ENCODE measurements at places on chromosomes 2 and 18.

GRCh38 chr2:121664713-121665112 lies 15.5 kb upstream of the CLASP1 start:
- no peak for DNase-seq

DNA sequence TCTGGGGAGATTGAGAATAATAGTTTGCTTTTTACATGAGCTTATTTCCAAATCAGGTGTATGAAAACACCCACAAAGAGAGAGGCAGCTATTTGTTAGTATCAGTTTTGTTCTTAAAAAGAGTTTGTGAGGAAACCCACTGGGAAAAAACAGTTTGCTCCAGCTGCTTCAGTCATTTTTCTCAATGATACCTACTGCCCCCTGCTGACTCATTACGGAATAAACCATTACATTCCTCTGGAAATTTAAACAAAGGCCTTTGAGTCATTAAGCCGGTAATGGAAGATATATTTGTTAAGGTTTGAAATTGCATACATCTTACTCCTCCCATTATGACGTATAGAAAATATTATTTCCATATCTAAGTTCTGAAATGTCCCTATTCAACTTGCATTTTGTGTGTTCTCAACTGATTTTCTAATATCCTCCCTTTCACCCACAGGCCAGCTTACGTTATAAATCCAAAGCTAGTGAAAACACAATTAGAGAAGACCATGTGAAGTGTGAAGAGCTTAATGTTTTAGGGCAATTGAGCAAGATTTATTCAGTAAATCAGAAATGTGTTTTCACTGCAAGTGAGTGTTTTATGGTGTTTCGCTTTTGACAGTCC lies 761.6 kb downstream of the DSC3 start:
- no peak for DNase-seq

DNA sequence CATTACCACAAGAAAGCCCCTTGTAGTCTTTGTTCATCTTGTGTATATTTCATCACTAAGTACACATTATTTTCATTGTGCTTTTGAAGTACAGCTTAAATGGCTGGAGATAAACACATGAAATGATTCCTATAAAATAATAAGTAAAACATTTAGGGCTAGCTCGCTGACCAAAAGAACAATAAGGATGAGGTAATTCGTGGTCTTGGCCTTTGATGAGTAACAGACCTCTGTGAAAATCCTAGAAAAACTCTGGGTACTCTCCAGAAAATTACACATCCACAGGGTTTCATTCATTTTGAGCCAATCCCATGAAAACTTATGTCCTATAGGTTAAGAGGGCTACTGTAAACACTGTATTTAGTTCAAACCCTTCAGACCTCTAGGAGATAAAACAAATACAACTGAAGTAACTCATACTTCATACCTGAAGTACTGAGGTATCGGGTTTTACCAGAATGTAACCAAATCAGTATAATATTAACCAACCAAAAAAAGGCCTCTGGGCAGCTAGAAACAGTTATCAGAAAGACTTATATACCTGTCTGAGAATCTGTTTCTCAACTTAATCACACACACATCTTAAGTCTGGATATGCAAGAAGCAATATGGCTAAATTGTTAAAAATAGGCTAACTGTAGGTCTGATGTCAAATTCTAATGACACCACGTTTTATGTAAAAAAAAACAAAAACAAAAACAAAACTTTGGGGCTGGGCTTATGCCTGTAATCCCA lies 31.0 kb downstream of the CFAP36 start:
- no peak for DNase-seq

GRCh38 chr18:45324495-45325113 lies 290.7 kb upstream of the SLC14A2 start:
- DNase-seq, result no peak

DNA sequence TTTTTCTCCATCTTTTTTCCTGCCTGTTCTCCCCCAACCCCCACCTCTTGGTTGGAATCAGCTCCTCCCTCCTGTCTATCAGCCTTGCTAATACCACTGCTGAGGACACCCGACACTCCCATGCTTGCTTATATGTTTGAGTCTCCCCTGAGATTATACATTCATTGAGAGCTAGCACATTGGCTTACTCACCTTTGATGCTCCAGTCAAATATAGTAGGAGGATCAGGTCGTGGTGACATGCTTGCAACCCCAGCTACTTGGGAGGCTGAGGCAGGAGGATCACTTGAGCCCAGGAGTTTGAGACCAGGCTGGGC lies 91.5 kb upstream of the CCBE1 start:
- DNase-seq, result no peak

Measured in stimulated activated CD8-positive, alpha-beta memory T cell treated with anti-CD3 and anti-CD28 coated beads, Interleukin-4, amount 100 ng/mL, for 4 hours (primary cell).